ENCODE measurements at places on chromosomes 7 and 10. TPM values are rescaled to one million over a fixed set of nuclear protein-coding genes. Genes with fewer than 3 reads are reported as not detected.
A peak's percentile ranks its signal among the peaks of the same experiment; 100 is the strongest.

RSBN1L gene
- 9.9 TPM for total RNA-seq

GDI2 gene
- 283 TPM for total RNA-seq

TEX47 gene
- not detected for total RNA-seq

ADAP1 gene
- total RNA-seq, result 1.4 TPM

CPN1 gene
- not detected for total RNA-seq

DNA sequence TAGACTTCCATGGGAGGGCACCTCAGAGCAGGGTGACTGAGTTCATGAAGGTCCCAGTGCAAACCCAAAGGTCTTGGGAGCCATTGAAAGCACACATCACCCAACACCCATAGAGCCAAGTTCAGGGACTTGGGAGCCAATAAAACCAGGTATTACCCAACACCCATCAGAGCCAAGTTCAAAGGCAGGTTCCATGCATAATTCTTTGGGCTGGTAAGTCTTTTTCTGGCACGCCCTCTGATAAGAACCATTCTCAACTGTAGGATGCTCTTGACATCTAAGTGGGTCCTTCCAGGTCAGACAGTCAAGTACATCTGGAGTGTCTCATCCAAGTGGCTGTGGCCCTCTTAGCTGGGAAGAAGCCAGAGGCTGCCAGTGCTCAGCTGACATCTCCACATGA lies 63.2 kb downstream of the EBF3 start:
- no peak for DNase-seq

DNA sequence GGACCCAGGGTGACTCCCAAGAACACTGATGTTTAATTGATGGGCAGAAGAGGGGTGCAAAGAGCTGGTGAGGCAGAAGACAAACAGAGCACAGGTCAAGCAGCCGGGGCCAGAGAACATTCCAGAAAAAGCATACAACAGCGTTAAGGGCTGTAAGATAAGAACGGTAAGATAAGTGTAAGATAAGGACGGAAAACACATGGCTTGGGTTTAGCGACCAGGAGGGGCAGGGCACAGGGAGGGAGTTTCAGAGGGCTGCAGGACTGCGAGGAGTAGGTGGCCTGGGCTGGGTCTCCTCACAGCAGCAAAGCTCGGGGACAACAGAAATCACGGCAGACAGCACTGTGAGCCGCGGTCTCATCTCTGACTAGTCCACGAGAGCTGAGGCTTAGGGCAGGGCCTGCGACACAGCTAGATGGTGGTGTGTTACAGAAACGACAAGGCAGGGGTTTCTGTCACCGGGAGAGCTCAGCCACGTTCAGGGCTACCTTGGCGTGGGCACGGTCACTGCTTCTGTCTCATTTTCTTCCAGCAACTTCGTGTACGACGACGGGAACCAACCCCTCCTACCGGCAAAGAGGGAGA lies 24.6 kb downstream of the BRI3 start:
- no peak for DNase-seq

GRCh38 chr10:29114141-29114540 lies 174.7 kb upstream of the LYZL1 start:
- DNase-seq, result no peak

DNA sequence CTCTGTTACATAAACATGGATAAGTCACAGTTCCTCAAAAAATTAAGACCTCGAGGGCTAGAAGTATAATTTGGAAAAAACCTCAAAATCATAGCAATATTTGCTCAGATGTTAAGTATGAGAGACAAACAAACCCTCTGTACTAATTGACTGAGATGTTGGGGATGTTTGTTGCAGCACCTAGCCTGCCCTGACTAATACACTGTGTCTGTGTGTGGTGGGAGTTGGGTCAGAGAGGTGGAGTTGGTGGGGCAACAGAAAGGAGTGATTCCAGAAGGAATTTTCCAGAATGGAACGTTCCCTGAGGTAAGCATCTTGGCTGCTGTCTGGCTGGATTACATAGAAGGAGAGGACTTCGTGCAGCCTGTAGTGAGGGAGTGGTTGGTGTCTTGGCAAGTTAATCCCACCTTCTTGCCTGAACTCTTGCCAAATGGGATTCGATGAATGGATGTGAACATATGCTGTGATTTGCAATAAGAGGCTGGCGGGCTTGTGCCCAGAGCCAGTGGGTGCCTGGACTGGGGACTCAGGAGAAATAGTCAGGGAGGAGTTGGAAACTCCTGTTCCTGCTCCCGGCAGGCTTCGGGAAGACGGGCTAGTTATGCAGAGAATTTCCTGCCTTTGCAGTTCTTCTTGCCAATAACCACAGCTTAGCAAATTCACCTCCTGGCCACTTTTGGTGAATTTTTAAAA lies 9.3 kb upstream of the FAM180A start:
- no peak for DNase-seq

DNA sequence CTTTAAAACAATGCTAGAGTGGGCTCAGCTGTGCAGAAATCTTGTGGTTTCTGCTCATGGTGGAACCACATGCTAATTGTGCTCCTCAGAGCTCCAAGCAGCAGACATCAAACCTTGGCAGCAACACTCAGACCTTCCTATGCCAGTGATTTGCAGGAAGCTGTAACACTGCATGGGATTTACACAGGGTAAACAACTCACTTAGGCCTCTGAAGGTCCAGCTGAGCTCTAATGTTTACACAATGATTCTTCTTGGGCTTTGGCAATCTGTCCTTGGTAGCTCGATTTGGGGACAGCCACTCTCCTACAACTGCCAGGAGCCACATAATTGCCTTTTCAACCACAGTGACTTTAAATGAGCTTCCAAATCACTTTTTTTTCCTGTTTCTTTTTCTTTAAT lies 97.7 kb upstream of the PDLIM1 start:
- peak; percentile 82 for DNase-seq

- no peak for DNase-seq
Observed at GRCh38 chr7:38461887-38462286, 169.3 kb downstream of the AMPH start.

Data from H4 (cell line).